ENCODE measurements at places on chromosomes 1 and 21.

DNA sequence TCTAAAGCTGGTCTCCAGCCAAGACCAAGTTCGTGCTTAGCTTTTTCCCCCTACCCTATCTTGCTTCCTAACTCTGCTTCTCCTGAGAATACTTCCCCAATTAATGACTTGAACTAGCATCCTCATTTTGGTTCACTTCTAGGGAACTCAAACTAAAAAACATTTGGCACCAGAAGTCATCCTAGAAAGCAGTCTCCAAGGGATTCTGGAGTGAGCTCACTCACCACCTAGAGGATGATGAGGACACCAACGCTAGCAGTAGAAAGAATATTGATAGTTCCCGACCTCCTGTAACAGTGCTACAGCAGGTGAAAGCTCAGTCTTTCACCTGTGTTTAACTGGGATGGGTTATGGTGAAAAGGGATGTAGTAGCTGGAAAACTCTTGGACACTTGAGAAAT, 4.7 kb upstream of the PSMB2 start:
- DNase-seq, result no peak

DNA sequence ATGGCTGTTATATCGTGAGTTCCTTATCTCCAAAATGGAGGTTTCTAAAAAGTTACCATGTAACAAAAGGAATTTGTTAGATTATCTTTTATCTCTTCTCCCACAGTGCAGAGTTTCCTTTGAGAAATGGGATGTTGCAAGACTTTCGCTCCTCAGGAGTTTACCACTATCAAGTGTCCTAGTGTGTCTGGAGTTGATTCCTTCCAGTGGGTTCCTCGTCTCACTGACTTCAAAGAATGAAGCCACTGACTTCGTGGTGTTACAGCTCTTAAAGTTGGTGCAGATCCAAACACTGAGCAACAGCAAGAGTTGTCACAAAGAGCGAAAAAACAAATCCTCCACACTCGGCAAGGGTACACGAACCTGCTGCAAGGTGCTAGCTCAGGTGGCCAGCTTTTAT, 37.0 kb downstream of the SPAG17 start:
- DNase-seq, result no peak

DNA sequence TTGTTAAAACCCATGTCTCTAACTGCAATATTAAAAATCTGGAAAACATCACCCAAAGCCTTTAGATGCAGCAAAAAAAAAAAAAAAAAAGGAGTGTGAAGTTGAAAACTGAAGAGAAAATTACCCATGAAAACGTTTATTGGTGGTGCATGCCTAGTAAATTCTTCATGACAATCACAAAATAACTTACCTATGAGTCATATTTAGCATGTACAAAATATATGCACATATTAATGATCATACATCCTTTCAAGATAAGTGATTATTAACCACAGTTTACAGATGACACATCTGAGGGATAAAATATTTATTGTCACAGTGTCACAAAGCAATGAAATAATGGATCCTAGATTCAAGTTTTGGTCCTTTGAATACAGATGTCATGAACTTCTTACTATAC, 505.2 kb upstream of the NR5A2 start:
- DNase-seq, result no peak

DNA sequence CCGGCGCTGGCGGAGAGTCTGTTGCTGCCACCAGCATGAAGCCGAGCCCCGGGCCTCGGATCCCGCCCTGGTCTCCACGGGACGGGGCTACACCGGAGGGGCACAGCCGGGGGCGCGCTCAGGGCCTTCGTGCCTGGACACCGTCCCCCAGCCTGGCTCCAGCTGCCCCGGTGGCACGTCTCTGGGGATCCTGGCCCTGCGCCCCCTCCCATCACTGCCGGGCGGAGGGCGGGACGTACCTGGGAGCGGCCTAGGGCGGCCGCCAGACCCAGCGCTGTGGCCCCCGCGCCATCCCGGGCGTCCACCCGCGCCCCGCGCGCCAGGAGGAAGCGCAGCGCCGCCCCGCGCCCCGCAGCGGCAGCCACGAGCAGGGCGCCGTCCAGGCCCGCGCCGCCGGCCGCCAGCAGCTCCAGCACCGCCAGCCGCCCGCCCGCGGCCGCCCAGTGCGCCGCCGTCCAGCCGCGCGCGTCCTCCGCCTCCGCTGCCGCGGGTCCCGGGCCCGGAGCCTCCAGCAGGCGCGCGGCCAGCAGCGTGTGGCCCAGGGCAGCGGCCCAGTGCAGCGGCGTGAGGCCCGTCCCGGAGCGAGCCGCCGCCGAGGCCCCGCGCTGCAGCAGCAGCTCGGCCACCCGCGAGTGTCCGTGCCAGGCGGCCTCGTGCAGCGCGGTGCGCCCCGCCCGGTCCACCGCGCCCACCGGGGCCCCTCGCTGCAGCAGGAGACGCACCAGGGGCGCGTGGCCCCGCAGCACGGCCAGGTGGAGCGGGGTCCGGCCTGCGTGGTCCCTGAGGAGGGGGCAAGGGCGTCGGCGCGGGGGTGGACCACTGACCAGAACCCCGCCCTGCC, 1.0 kb downstream of the ANKRD65 start:
- DNase-seq, result no peak

DNA sequence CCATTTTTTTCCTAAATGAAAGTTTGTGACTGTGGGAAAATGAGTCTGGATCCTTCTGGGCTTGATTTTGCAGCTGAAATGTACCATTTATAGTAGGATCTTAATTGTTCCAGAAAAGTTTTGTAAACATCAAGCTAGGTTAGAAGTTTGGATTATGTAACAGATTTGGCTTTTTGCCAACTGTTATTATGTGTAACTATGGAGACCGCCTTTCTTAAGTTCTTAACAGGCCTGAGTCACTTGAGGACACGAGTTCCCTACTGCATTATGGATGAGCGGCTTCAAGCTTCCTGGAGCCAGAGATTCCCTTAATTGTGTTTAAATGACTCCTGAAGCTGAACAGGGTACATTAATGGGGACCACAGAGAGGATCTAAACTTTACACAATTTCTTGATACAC, 22.2 kb downstream of the SLC25A33 start:
- peak; percentile 60 for DNase-seq

DNA sequence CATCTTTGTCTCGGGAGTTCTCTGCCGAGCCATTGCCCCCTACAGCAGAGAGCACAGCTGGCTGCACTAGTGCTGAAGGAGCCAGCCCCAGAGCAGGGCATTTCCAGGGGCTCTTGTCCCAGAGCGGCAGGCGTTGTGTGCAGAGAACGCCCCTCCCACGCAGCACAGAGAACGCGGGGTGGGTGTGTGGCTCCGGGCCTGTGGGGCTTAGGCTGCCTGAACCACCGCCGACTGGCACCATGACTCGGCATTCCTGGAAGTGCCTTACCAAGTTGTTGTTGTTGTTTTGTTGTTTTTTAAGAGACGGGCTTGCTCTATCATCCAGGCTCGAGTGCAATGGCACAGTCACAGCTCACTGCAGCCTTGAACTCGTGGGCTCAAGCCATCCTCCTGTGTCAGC, 15.8 kb upstream of the DIP2A start:
- DNase-seq, result no peak

DNA sequence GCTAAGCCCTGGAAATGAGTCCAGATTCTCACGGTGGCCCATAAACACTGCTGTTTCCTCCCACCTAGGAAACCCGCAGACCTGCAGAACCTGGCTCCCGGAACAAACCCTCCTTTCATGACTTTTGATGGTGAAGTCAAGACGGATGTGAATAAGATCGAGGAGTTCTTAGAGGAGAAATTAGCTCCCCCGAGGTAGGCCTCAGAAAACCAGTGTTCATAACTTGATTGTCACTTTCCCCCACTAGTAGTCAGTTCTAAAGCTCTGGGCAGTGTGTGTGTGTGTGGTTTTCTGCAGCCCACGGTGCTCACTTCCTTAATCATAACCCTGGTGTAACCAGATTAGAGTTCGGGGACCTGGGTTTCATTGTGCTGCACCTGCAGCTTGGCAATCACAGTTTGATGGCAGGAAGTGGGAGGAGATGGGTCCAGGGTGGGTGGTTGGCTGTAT, 39.1 kb downstream of the CLIC6 start:
- DNase-seq, result no peak

DNA sequence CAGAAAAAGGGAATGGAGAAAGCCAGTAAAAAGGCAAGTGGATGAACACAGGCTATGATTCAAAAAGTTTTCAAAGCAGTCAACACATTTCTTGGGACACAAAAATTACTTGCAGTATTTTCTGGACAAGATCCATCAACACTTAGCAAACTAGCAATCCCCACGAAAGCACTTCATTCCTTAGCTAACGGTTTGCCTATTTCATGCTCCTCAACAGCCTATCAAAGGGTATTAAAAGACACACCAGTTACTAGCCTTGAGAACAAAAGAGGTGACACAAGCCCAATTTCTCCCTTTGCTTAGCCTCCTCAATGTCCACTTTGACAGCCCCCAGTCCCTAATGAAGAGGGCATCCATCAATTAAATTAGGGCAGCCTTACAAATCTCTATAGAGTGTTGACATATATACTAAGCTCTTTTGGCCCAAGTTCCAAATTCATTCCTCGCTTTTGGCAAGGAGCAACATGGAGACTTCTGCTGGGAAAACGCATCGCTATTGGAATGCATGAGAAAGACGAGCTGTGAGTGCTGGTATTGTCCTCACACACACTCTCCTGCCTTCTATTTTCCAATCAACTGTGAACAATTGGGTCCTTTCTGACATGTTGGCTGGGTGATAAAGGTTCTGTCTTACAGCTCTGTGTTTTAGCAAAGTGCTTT, 180.0 kb downstream of the TNR start:
- DNase-seq, result no peak

DNA sequence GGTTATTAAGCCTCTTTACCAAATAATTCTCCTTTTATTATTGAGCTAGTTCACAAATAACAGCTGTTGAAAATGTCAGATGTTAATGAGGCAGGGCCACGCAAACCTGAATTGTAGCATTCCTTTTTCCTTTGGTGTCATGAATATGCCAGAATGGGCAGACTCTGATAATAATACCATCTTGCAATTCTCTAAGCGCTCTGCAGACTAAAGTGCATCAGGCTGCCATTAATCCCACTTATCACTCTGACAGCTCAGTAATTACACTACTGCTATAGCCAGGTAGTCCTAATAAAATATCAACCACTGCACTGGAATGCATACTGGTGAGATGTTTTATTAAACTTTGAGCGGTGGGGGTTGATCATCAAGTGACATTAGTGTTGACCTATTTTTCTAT, 177.7 kb downstream of the DPYD start:
- no peak for DNase-seq

- no peak for DNase-seq
Observed at GRCh38 chr1:174964261-174964971, 35.3 kb upstream of the CACYBP start.

- peak; percentile 35 for DNase-seq
Observed at GRCh38 chr1:171180670-171181069, 4.4 kb upstream of the FMO2 start.

DNA sequence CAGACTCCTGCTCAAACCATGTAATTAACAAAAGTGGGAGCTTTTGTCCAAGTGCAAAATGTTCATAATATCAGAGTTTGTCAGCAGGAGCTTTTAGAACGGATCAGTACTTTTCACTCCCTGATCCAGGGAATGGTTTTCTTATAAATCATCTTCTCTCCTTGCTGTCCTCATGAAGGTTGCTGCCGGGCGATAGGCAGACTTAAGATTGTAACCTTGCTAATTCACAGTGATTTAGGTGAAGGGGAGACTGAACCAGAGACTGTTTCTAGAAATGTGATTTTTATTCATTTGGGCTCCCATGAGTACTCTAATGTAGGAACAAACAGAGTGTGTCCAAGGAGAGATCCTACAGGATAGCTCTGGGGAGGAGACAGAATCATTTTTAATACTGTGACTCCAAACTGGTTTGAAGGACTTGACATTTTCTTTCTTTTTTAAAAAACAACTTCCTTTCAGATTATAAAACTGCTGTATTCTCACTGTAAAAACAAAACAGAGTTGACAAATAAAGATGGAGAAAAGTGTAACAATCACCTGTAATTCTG, 23.7 kb downstream of the ELAVL4 start:
- DNase-seq, result no peak

- DNase-seq, result no peak
Observed at GRCh38 chr21:34822942-34823341, 154.1 kb downstream of the CLIC6 start.

GRCh38 chr1:3777078-3777547, 4.6 kb downstream of the SMIM1 start:
- no peak for DNase-seq

- no peak for DNase-seq
Observed at GRCh38 chr21:25314247-25314646, 293.0 kb downstream of the MRPL39 start.

DNA sequence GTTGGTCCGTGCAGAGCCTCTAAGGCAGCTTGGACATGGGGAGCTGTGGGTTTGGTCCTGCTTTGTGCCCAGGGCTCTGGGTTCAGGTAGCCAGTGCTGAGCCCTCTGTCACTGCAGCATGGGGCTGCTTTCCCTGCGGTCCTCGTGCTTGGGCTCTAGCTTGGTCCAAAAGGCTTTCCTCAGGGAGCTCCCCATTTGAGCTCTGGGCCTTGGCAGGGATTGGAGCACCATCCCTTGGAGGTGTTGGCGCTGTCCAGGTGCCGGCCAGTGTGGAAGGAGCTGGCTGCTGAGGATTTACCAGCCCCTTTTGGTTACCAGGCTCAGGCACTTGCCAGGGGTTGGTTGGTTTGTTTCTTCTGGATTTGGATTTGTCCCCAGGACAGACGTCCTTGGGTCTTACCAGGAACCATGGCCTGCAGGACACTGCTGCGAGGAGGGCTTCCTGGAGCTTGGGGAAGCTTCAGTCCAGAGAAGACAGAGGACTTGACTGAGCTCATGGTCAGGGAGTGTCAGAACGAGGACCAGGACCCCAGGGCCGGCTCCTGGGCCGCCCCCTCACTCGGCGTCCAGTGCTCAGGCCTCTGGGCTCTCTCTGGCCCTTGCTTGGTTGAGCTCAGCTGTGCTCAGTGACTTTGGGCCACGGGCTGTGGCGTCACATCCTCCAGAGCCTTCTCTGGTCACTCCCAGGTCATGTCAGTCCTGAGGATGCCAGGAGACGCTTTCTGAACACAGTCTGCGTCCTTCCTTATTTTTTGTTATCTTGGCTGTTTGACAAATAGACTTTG, 224.7 kb downstream of the CAMTA1 start:
- no peak for DNase-seq

DNA sequence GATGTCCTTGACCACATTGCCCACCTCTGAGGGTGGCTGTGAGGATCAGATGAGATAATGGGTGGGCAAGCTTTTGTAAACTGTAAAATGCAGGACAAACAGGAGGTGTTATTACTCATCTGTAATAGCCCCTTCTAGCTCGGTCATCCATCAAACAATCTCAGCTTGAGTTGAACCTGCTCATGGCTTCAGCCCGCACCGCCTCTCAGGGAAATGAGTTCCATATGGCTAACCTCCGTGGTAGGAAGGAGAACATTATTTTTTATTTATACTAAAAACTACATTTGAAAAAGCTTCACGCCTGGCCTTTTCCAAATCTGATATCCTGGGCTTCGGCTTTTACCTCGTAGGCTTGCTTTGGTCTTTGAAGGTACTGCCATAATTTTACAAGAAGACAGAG, 116.2 kb upstream of the USP24 start:
- DNase-seq, result peak; percentile 40

- no peak for DNase-seq
Observed at GRCh38 chr1:108699375-108700332, 7.5 kb downstream of the PRPF38B start.
